RPMI7951 (cell line): ENCODE measurements at places on chromosomes 5 and 9. TPM values are rescaled to one million over a fixed set of nuclear protein-coding genes. Genes with fewer than 3 reads are reported as not detected.

- no peak for DNase-seq
Observed at GRCh38 chr9:132287256-132287760, 67.5 kb downstream of the SETX start.

GRCh38 chr9:91746904-91747303 lies 203.1 kb downstream of the ROR2 start:
- peak; percentile 40 for DNase-seq

FGFR4 gene
- total RNA-seq: 1.9 and 2.0 TPM in 2 replicates

FSTL4 gene
- 0.12 TPM in 1 of 2 replicates, not detected in the other for total RNA-seq

BARHL1 gene
- not detected in 2 replicates for total RNA-seq
